Fibroblast of lung (primary cell): ENCODE measurements at places on chromosomes 1 and 21. TPM values are rescaled to one million over a fixed set of nuclear protein-coding genes. Genes with fewer than 3 reads are reported as not detected.

The COPA gene
- 284 and 316 TPM in 2 replicates for total RNA-seq

GRCh38 chr1:63773815-63774616 is at the start of gene ROR1:
TSS of gene ROR1 (plus strand) at chr1:63774017.
- peak; percentile 88 for DNase-seq

- peak; percentile 9 for DNase-seq
Measured at GRCh38 chr1:11654137-11654938, at the start of the genes FBXO2 and FBXO44. TSS of gene FBXO2 (minus strand) at chr1:11654429. CDS start at chr1:11654340, 89 bp downstream. TSS of gene FBXO44 (plus strand) at chr1:11654877. CDS start at chr1:11655836, 959 bp downstream.

The TACSTD2 gene
- total RNA-seq: 0.17 and 0.26 TPM in 2 replicates

GRCh38 chr1:203609979-203610493 is 16.6 kb upstream of the ATP2B4 start:
- no peak for DNase-seq

- no peak for DNase-seq
Measured at GRCh38 chr1:206782448-206782847, 10.2 kb upstream of the IL10 start.

DNA sequence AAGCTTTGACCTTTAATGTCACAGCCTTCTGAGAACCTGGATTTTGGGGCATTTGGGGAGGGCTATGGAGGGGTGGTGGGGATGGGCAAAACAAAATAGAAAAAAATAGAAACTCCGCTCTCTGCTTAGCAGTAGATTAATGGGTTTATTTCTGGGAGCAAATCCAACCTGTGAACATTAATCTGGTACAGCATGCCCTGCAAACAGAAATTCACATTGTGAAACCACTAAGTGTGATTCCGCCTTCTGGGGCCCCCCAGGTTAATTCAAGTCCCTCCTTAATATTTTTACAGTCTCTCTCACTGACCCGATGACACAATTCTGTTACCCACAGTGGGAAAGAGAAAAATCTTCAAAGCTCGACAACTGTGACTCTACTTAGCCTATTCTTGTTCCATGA is 76.4 kb downstream of the TIAM1 start:
- DNase-seq: peak; percentile 51

The FYB2 gene
- total RNA-seq: not detected in 2 replicates

The TEDDM1 gene
- total RNA-seq: not detected in 2 replicates

The NR5A2 gene
- not detected in 2 replicates for total RNA-seq

- DNase-seq: no peak
Measured at GRCh38 chr1:162070094-162070748, 730 bp downstream of the NOS1AP start.

DNA sequence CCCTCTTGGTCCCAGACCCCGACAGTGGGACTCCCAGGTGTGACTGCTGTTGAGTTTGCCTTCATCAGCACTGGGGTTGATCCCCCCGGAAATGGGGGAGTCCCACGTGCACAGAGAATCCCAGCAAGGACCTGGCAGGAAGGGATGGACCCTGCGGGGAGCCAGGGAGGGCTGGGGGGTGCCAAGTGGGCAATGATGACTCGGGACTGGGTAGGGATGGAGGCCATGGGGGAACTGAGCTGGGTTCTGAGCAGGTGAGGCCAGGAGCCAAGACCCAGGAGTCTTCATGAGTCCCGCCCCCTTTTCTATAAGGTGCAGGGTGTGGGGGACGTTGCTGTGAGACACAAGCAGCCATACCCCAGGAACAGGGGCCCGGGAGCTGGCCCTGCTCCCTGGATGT is 103.8 kb downstream of the CRYAA start:
- no peak for DNase-seq

The OR2T29 gene
- total RNA-seq: not detected in 2 replicates

- peak; percentile 53 for DNase-seq
Measured at GRCh38 chr1:35807614-35808449, at the start of gene AGO4. TSS of gene AGO4 (plus strand) at chr1:35808016. CDS start at chr1:35808417, 401 bp downstream.

GRCh38 chr1:18468570-18468969 is 12.2 kb upstream of the KLHDC7A start:
- DNase-seq: no peak

GRCh38 chr21:34590520-34590919 is 24.4 kb downstream of the RCAN1 start:
- no peak for DNase-seq

GRCh38 chr1:200525090-200525987 is 95.2 kb downstream of the KIF14 start:
- DNase-seq: peak; percentile 72

DNA sequence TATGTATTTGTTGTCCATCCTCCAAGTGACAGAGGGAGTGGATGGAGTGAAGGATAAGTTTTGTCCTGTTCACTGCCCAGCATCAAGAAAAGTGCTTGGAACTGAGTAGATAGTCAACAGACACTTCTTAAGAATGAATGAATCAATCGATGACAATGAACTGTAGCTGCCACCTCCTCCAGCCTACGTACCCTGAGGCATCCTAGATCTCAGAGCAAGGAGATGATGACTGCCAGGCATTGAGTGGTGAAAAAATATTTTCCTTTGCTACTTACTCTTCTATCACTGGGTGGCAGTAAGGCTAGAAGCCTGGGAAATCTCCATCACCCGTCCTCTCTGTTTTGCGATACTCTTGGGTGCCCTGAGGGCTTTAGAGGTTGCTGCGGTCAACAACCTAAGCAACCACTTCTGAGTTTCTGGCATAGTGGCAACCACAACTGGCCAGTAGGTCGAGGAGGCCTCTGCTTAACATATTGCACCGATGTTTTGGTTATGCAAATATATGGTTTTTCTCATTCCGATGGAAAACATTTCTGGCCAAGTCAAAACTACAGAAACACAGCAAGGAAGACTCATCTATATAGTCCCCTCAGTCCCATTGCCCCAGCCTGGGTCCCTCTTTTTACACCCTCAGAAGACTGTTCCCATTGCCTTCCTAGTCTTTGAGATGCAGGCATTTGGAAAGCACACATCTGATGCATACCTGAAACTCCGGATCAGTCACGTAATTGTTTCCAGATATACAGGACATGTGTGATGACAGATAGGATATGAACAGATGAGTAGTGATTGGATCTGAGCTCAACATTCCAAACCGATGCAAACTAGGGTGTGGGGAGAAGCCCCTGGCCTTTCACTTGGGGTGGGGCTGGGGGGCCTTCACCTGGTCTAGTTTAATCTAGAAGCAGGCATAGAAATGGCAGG is 136.8 kb downstream of the RUNX1 start:
- no peak for DNase-seq

- DNase-seq: no peak
Measured at GRCh38 chr1:203291201-203292096, 13.9 kb upstream of the BTG2 start.

DNA sequence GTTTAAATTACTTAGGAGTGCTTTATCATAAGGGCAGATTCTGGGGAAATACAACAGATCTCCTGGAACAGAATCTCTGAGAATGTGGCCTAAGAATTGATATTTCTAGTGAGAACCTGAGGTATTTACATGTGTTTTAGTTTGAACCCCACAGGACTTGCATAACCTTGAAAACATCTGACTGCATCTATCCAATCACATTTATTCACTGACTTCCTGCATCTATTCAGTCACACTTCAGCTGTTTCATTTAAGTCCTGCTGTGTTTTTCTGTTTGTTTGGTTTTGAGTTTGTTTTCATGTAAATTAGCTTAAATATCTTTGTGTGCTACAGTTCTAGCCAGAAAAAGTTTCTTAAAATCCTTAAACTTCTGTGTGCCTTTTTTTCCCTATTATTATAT is 1260.7 kb downstream of the PLA2G4A start:
- peak; percentile 19 for DNase-seq

- no peak for DNase-seq
Measured at GRCh38 chr1:160226623-160227022, 21.4 kb downstream of the PEA15 start.

DNA sequence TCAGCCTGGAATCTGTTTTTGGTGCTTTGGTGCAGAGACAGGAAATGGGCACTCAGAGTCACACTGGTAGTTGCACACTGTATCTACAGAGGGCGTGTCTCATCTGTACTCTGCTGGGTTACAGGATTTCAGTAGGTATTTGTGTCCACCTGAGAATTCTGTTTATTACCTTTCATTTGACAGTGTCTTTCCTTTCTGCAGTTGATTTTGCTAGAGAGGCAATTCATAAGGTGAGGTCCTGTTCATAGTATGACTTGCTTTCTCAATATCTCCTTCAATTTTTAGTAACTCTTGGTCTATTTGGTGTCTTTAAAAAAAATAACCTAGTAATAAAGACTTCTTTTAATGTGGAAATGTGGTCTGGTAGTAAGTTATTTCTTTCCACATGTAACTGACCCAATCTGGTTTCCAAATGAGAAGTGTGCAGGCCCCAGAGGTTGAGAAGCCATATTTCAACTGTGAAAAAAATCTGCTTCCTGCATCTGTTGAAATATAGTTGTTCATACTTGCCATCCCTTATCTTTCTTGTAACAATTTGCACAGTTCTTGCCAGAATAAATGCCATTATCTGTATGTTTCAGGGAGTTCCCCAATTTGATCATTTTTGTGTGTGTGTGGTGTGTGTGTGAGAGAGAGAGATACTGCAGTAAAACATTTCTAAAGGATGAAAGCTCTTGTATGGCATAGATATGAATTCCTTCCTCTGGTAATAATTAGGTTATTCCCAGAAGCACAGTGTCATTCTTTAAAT is 78.4 kb upstream of the DNAJC6 start:
- no peak for DNase-seq

DNA sequence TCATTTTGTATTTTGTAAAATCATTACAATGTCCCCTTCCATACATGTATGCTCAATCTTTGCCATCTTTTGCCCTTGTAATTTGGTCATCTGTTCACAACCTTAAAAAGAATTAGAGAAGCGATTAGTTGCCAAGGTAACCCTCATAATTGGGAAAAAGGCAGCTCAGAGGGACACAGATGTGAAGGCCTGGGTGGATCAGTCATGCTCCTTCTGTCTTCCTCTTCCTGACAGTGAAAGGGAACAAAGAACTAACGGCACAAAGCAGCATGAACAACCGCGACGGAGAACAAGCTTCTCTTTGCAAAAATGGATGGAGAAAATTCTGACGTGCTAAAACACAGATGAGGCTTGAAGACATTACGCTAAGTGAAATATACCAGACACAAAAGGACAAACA is 78.7 kb upstream of the COG2 start:
- DNase-seq: no peak

DNA sequence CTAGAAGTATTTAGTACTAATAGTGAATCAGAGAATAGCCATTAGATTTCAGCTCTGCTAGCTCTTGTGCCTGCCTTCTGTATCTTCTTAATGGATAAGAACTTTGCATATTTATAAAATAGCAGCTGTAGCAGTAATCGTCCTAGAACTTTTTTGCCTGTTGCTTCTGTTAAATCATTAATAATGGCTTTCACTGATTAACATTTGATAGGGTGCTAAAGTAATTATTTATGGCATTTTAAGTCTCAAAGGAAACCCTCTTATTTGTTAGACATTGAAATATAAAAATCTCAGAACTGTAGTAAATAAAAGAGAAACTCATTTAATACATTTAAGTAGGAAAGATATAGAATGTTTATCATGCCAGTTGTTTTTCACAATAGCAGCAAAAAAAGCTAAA is 27.0 kb downstream of the SPEN start:
- DNase-seq: no peak

DNA sequence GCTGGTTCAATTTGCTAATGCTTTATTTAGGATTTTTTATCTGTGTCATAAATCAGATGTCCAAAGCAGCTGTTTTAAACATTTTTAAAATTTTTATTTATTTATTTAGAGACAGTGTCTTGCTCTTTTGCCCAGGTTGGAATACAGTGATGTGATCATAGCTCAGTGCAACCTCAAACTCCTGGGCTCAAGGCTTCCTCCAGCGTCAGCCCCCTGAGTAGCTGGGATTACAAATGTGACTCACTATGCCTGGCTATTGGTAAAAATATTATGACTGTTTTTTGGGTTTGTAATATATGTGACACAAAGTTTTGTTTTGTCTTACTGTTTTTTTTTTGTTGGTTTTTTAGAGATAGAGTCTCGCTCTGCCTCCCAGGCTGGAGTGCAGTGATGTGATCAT is 11.8 kb downstream of the ZBED6 start:
- peak; percentile 76 for DNase-seq

DNA sequence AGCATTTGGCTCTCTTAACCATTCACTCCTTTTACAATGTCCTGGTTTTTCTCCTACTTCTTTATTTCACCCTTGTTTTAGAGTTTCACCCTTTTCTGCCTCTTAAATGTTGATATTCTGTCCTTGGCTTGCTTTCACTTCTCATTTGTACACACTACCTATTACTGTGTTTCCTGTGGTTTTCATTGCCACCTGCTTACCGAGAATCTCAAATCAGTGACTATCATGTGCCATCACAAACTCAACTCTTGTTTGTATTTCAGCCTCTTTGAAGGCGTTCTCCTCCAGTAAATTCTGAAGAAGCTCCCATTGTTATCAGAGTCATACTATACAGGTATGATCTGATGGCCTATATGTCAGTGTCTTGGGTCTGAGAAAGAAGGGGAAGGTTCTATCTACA is 65.7 kb downstream of the NPHS2 start:
- DNase-seq: no peak

The HSPG2 gene
- total RNA-seq: 49.8 and 88.4 TPM in 2 replicates

- no peak for DNase-seq
Measured at GRCh38 chr21:36047139-36047538, 13.2 kb downstream of the SETD4 start.

DNA sequence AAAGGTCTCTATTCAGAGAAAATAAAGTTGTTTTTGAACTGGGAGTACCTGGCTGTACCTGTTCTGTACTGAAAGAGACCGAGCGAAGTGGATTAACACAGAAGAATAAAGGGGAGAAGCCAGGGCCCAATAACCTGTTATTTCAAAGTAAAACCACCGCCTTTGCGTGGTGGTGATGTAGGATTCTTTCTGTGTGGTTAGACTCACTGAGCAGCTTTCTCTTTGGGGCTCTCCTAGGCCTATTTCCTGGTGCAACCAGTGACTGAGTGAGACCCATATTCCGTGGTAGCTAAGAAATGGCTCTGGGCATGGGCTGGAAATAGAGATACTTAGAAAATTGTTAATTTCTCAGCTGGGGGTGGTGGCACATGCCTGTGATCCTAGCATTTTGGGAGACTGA is 99.9 kb downstream of the XCL2 start:
- DNase-seq: no peak

DNA sequence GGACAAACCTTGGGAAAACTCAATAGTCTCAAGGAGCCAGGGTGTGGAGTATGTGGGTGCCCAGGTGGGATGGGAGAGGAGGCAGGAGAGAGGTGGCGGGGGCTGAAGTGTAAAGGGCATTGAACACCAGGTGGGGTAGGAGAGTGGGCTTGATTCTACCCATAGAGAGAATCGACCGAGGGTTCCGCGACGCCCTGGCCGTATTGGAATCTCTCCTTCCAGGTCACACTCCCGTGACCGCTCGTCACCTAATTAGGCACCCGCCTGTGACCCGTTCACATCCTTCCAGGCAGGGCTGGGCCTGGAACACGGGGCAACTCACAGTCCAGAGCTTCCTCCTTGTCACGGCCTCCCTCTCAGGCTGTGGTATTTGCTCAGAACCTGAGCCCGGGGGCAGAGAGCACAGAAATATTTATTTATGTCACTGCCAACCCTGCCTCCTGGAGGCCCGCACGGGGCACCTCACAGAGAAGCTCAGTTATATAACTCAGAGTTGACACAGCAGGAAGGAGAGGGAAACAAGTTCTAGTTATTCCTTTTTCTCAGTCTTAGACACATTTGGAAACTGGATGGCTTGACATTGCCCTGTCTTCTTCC is 12.0 kb downstream of the NCMAP start:
- no peak for DNase-seq
